ENCODE measurements at places on chromosomes 16 and 17.
A peak's percentile ranks its signal among the peaks of the same experiment; 100 is the strongest.

GRCh38 chr16:86660623-86661022 lies 82.3 kb downstream of the FOXL1 start:
- no peak for DNase-seq

DNA sequence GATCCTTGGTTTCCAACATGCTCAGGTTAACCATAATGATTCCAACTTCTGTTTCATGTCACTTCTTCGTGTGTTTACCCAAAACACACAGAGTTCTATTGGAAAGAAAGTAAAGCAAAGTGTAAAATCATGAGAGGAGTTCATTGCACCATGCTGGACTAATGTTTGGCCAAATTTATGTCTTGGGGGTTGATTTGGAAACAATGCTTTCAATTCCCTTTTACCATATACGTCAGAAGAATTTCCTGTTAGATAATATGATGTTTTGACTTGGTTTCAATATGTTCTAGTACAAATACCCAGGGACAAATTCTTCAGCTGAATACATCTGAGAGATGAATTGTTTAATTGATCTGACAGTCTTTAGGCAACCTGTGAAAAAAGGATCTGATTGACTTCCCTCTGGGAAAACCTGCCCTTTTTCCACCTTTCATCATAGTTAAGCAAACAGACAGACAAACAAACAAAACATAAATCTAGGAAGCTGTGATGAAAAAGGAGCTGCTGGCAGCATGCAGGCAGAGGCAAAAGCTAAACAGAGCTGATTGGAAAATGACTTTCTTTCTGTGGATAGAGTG lies 26.0 kb upstream of the MPHOSPH6 start:
- no peak for DNase-seq

DNA sequence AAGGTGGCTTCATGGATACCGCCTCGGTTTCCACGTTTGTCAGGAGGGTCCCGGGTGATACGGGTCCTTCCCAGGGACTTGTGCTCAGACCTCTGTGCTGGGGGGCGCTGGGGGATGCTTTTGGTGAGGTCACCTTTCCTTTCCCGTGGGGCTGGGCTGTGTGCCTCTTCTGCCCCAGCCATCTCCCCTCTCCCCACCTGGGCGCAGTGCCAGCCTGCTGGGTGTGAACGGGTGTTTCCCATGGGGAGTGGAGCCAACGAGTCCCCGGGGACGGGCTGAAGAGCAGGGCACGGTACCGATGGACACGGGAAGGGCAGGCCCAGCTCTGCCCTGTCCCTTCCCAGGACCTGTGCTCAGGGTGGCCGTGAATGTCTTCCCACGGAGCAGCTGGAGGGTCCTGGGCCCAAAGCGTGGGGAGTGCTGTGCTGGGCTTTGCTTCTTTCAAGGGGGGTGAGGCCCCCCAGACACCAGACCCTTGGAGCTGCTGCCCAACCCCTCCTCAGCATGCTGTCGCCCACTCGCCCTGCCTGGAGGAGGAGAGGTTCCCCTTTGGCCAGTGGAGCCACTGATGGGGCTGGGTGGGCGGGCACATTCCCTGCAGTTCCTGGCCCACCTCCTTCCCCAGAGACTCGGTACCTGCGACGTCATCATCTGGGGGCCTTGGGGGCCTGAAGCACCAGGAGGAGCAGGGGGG lies 15.5 kb downstream of the TELO2 start:
- no peak for DNase-seq

- DNase-seq, result peak; percentile 21
Measured at GRCh38 chr17:30321314-30321713, 12.5 kb downstream of the TMIGD1 start.

DNA sequence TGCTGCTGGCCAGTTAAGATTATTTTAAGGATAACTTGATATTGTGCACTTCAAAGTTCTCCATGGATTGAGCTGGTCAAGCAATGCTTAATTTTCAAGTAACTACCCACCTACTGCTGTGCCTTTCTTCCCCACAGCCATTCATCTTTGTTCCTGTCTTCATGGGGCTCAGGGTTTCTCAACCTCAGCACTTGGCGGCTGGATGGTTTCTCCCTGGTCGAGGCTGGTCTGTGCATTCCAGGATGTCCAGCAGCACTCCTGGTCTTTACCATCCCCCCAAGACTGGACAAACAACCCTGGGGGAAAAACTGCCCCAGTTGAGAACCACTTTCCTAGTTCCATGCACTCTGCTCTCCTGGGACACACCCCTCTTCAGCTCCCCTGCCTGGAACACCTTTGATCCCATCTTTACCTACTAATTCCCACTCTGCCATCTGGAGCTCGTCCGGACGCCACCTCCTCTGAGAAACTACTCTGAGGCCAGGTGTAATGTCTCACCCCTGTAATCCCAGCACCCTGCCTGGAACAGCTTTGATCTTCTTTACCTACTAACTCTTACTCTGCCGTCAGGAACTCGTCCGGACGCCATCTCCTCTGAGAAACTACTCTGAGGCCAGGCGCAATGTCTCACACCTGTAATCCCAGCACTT lies 81.5 kb downstream of the NXN start:
- DNase-seq, result no peak

- no peak for DNase-seq
Measured at GRCh38 chr16:57357330-57358085, 1.1 kb upstream of the CCL22 start.

DNA sequence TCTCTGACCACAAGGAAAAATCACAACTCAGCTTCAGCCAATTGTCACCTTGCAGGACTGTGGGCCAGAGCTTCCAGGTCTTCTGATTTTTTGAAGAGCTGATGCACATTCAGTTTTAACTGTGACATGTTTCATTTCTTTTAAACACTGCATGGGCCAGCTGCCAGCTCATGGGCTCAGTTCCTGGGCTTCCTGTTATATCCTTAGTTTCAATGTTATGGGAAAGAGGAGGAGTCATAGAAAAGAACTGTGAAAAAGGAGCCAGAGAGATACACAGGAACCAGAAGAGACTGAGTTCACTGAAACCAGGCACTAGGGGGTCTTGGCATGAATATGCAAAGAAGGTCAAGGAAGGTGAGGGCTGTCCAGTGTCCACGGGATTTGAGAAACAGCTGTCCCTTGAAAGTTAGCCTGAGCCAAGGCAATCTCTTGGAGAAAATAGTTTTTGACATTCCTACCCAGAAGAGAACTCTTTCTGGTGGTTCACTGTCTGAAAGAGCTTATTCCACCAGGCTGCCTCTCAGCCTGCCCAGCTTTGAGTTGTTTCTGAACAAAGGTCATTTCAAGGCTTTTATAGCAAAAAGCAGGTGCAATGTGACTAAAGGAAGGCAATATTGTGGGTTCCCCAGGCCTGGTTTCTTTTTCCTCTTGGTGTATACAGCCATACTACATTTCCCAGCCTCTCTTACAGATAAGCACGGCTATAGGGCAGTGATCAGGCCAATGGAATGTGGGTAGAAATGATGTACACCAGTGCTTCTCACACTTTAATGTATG lies 10.5 kb downstream of the PDILT start:
- DNase-seq, result no peak

DNA sequence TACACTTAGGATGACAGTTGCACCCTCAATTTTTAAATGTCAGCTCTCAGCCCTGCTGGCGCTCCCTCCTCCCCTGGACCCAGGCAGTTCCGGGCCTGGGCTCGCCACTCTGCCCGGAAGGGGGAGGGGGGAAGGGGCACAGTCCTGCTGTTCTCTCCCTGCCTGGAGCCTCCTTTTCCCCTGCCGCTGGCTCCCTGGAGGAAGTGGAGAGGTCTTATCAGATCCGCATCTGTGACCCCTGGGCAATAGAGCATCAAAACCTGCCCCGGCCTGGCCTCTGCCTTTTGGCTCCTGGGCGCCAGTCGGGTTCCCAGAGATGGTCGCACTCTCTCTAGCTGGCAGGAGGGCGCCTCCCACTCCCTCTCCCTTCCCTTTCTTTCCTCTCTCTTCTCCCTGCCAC lies 149.3 kb downstream of the IRF8 start:
- DNase-seq, result no peak

DNA sequence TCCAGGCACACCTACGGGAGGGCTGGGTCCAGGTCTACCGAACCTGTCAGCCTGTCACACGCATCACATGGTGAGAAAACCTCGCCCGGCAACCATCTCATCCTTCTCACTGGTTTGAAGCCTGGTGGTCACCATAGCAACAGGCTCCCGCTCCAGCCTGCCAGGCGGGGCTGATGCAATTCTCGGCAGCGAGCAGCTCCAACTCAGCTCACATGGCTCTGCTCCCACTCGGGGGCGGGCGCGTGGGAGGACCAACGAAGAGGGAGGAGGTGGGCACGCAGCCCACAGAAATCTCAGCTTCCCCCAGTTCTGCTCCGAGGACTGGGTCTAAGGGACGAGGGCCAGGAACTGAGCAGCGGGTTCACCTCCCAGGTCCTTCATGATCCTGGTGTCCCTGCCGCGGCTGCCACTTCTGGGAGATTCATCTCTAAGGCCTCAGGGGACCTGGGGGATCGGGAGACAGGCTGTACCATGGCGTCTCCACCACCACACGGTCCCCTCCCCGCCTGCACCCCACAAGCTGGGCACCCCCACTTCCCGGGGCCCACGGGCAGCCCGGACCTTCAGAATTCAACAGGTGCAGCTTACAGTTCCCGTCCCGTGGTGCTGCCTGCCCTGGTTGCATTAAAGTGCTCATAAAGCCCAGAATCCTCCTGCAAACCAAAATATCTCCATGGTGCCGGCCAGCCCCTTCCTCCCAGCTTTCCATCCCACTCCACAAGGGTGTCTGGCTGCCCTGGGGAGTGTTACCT lies 25.8 kb downstream of the ABR start:
- no peak for DNase-seq

DNA sequence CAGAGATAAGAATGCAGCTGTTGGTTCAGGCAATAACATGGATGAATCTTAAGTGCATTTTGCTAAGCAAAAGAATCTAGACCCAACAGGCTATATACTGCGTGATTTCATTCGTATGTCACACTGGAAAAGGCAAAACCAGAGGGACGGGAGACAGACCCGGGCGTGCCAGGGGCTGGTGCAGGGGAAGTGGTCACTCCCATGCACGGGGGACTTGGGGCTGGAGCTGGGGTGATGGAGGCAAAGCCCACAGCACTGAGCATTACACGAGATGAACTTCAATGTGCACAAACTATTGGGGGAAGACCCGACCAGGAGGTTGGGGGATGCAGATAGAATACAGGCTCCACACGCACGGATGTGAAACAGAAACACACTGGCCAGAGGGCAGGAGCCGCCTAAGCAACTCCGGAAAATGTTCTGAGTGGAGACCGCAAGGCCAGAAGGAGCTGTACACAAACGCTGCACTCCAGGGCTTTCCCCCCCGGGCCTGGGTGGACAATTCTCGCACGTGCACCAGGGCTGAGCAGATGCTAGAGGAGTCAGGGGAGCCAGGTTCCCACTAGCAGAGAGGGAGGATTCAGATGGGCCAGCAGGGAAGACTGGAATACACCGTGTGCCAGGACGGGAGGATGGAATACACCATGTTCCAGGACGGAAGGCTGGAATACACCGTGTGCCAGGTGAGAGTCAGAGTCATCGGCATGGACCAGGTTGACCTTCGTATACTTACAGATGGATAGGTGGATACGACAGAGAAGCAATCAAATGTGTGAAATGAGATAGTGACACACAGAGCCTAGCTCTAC lies 11.3 kb downstream of the LMF1 start:
- DNase-seq, result no peak

DNA sequence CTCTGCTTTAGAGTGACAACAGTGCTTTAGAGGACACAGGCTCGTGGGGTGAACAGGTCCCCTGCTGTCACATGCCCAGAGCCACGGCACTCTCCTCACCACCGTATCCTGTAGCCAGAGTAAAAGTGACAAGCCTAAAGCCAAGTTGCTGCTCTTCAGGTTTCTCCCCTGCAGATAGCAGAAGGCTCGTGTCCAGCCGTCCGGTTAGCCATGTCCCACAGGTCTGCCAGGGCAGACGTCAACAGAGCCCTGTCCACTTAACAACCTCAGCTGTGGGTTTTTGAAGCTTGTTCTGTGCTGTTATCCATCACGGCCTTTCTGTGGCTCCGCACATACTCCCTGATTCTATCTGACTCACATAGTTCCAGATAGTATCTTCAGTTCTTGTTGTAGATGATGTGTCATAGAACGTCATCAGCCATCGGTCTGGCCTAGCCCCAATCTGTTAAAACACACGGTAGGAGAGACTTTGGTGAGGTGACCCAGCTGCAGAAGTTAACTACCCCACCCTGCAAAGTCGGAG lies 100.7 kb downstream of the SOCS1 start:
- no peak for DNase-seq

GRCh38 chr17:82973456-82974135 lies 105.8 kb upstream of the METRNL start:
- DNase-seq, result no peak

Measured in NCI-H187 treated with DMSO at 0.1 percent for 48 hours (cell line).